SW480 (cell line): ENCODE measurements at places on chromosomes 7 and 10.

DNA sequence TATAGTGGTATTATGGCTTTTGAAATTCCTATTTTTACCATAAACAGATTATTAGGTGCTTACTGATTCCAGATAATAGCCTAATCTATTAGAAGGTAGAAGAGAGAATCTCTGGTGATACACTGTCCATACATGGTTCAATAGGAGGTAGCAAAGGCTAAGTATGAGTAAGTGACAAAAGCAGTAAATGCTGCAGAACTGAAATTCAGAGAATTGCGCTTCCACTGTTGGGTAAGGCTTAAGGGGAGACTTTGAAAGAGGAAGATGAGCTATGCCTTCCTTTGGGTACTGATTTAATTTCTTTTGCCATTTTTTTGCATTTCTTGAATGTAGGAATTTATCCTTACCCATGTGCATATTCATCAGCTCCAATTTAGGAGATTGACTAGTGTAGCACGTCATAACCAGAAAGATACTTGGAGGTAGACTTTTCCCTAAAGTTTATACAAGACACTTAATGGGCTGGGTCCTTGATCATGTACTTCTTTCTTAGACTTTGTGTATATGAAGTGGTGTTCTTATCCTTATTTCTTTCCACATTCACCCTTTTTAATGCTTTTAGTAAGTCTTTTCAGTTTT, 15.3 kb downstream of the MKLN1 start:
- no peak for DNase-seq

- no peak for DNase-seq
Measured at GRCh38 chr10:71697938-71698709, 21.5 kb downstream of the C10orf105 start.

DNA sequence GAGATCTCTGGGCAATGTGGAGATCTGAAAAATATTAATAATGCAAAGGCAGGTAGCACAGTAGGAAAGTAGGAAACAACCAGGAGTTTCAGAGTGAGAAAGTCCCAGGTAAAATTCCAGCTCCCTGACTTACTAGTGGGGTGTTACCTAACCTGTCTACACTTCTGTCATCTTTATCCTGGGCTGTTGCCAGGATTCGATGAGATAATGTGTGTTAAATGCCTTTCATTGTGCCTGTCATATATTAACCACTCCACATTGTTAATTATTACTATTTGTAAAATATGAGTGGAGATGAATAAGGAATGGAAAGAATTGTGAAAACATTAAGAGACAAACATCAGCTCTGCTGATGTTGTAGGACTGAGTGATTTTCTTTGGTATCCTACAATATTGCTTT, 50.0 kb upstream of the FRMD4A start:
- no peak for DNase-seq

- DNase-seq = no peak
Measured at GRCh38 chr7:158447151-158447505, 140.5 kb downstream of the PTPRN2 start.

DNA sequence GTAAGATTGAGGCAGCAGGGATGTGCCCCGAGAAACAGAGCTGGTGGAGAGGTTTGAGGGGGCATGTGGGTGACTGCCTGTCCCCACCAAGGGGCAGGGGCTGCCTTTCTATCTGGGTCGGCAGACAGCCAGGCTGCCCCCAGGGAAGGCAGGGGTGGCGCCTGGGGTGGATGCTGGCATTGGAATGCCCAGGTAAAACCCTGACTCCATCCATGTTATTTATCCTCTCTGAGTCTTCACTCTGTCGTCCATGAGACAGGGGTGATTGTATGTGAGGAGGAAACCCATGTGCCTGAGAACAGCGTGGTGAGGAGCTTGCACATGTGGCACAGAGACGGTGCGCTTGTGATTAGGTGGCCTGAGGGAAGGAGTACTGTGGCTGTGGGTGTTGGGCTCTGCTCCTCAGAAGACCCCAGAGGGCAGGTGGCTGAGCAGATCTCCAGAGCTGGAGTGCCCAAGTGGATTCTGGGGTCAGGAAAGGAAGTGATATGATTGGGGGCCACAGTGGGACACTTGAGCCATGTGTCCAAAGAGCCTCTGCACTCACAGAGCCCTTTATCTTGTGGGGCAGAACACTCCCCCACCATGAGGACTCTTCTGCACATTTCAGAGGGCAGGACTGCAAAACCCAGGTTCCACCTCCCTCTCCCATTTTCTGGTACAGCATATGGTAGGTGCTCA, 100.4 kb upstream of the RET start:
- DNase-seq = no peak
